Activated CD4-positive, alpha-beta T cell treated with anti-CD3 and anti-CD28 coated beads for 24 hours (primary cell): ENCODE measurements at places on chromosomes 12 and 14.

DNA sequence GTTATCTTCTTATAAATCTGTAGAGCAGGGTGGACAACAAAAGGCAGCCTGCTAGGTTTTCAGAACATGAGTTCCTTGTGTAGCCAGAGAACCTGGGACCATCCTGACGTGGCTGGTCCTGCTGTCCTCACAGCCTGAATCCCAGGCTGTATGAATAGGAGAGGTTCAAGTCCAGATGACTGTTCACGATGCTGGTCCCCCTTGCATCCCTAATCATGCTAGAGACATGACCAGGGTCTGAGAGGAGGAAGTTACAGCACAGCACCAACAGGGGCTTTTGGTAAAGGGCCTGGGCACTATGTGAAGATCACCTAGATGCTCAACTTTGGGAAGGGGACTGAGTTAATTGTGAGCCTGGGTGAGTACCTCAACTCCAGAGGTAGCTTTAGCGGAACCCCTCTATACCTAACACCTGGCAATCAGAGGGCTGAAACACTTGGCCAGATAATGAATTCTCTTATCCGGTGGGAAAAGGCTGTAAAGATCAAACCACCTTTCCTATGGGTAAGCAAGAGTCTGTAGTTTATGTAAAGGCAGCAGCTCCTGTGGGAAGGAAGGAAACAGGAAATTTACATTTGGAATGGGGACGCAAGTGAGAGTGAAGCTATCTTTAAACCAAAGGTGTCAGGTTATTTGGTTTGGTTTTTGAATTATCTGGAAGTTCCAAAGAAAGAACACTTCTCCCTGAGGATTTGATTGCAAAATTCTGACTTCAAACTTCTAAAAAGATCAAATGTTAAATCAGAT is 112.8 kb downstream of the DAD1 start:
- DNase-seq = no peak

- DNase-seq = no peak
Measured at GRCh38 chr14:89184952-89185351, 232.1 kb downstream of the FOXN3 start.

DNA sequence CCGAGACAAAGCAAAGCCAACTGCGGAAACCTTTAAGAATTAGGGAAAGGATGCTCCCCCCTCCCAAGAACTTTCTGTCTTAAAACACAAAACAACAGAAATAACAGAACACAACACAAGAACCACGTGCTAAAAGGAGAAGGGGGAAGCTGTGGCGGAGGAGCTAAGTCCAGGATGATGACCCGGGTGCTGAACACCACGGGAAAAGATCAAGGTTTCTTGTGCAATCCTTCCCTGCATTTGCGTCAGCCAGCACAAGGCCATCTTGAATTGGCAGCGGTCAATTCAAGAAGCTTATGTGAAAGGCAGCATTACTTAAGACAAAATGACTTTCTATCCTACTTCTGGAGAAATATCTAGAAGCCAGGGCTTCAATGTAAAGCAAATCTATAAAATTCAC is 11.0 kb upstream of the CREBL2 start:
- DNase-seq = no peak

- DNase-seq = peak; percentile 71
Measured at GRCh38 chr12:108618079-108618952, 15.4 kb downstream of the SELPLG start.

GRCh38 chr12:26800347-26800746 is 32.6 kb downstream of the ITPR2 start:
- no peak for DNase-seq

DNA sequence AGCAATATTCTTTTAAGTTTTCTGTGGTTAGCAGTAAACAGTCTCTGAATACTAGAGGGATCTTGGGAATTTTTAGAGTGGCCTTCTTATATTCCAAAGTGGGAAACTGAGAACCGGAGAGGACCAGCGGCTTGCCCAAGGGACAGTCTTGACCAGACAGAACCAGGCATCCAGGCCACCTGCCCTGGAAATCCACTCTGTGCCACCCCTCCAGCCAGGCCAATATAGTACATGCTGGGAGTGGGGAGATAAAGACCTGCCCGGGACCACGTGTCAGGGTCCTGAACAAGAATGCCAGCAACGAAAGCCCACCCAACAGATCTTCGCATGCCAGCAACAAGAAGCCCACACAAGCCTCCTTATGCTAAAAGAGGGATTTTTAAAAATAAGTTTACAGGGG is 49.4 kb upstream of the RIN3 start:
- no peak for DNase-seq

DNA sequence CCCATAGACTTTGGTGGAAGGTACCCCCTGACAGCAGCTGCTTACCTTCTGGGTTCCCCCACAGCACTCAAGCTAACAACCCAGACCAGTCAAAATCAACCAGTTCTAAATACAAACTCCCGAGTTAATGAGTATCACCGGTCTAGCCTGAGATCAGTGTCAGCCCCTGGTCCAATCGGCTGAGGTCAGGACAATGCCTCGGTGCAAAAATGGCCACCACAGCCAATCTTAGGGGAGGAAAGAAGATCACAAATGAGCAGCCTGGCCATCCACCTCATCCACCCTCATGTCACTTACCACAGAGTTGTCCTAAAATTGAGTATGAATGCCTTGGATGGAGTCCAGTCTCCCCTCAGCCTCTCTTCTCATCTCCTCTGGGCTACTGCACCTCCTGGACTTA is 128.5 kb downstream of the PHETA1 start:
- DNase-seq = no peak

- no peak for DNase-seq
Measured at GRCh38 chr14:32011225-32011624, 65.9 kb upstream of the ARHGAP5 start.
